ENCODE measurements at places on chromosomes 2 and 18.

DNA sequence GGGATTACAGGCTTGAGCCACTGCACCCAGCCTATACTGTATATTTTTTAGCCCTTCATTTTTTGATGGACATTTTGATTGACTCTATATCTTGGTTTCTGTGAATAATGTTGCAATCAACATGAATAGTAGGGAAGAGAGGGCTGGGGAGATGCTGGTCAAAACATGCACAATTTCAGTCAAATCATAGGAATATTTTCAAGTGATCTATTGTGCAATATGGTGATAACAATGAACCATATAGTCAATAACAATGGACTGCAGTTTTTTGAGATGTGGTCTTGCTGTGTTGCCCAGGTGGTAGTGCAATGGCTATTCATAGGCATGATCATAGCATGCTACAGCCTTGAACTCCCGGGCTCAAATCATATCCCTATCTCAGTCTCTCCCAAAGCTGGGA is 264.7 kb upstream of the TMEFF2 start:
- DNase-seq: no peak

DNA sequence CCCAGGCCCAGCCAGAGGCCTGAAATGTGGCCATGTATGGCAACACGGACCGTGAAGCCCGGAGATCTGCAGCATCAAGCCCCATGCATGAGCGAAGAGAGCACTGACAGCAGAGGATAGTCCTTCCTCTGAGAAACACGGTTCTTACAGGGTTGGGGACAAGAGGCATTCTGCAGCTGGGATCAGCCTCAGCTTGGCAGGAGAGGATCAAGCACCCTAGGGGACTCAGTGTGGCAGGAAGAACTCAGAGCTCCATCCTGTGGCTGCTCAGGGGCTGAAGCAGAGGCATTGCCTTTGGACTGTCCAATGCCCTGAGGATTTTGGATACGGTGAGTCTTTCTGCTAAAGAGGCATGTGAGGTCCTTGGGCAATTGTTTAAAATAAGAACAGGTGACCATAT is 368.7 kb downstream of the ZNF516 start:
- peak; percentile 24 for DNase-seq

DNA sequence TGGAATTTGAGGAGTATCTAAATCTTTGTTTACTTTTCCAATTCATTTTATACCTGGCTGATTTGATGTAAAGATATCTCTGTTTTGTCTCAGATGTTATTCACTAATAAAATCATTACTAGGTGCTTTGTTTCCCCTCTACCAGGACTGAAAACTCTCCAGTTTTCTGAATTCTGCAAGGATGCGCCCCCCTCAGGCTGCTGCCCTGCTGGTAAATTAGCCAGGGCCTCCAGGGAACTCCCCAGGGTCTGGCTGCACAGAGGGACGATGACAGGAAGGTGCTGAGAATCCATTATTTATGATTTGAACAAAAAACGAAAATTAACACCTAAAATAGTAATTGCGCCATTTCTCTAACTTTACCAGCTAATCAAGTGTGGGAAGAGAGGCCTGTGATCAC is 541.2 kb upstream of the POU3F3 start:
- no peak for DNase-seq

DNA sequence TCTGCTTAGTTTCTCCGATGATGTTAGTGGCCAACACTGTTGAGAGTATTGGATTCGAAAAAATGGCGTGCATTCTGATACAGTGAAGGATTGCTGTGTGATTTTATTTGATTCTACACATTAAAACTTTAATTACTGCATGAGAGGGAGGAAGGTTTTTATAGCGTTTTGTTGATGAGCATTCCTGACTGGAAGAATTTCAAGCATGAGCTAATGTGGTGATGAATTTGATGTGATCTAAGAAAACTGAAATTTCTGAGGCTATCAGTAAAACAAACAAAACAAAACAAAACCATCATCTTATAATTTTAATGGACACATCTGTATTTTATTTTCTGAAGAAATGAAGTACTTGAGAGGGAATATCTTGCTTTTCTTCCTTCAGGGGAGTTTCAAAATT is 59.6 kb downstream of the ITGB6 start:
- peak; percentile 28 for DNase-seq

- DNase-seq: peak; percentile 13
Observed at GRCh38 chr2:171652416-171652785, 34.9 kb upstream of the DYNC1I2 start.

DNA sequence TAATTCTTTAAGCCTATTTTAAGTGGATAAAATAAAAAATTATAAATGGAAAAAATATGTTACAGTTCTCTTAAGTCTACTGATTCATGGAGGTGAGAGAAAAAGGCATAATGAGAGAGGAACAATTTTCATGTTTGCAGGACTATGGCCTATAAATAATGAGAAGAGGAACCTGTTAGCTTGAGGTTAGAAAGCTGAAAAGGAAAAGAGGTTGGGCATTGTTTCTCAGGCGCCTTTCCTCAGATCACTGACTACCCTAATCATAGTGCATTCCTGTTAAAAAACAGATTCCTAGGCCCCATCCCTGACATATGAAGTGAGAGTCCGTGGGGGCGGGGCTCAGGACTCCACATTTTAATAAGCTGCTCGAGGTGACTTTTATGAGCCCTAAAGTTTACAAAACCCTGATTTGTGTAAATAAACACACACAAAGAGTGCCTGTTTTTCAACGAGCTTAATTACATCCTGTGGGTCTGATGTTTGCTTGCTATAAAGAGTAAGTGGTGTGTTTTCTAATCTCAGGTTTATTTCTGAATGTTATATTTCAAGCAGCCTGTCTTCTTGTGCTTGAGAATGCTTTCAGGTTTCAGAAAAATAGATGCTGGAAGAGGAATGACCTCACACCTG is 335.5 kb downstream of the CLIP4 start:
- DNase-seq: no peak

DNA sequence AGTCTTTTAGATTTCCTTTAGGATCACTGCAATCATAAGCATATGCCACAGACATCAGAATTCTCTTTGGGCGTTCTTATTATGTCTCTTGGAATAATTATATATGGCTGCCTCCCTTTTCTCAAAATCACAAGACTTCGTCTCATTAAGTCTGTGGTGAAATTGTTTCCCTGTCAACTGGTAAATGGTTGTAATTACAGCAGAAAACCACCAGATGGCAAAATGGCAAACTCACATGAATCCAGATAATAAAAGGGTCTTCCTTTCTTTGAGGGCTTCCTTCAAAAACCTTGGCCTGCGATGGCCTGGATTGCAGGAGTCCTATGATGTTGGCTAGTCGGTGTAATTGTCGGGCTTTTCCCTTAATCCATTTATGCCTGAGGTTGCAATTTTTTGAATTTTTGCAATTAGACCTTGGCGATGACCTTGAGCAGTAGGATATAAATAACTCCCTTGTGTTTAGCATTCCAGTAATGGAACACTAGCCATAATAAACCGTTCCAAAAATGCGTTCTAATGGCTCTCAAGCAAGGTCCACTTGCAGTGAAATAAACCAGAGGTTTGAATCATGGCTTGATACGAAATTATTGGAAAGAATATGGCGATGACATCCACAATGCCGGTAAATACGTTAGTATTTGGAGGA is 656.4 kb downstream of the MBD2 start:
- DNase-seq: peak; percentile 31

GRCh38 chr2:220708366-220708765 is 863.7 kb downstream of the EPHA4 start:
- peak; percentile 32 for DNase-seq

GRCh38 chr18:62848946-62849345 is 133.6 kb downstream of the PHLPP1 start:
- peak; percentile 11 for DNase-seq

DNA sequence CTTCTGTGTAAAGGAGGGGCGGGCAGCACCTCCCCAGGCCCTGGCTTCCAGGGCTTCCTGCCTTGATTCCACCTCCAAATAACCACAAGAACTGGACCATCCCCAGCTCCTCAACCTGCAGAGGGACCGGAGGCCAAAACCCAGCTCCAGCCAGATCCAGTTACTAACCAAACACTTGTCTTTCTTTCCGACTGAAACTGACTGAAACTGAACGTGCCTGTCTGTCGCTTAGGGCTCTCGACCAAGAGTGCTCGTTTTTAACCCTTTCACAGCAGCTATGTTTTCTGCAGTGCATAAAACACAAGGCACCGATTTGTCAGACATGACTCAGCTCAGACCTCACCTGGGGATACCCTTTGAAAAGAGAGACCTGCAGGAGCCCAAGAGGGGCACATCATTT is 249.9 kb upstream of the SIX2 start:
- no peak for DNase-seq

- DNase-seq: no peak
Observed at GRCh38 chr2:238190445-238190844, 13.1 kb downstream of the ILKAP start.

DNA sequence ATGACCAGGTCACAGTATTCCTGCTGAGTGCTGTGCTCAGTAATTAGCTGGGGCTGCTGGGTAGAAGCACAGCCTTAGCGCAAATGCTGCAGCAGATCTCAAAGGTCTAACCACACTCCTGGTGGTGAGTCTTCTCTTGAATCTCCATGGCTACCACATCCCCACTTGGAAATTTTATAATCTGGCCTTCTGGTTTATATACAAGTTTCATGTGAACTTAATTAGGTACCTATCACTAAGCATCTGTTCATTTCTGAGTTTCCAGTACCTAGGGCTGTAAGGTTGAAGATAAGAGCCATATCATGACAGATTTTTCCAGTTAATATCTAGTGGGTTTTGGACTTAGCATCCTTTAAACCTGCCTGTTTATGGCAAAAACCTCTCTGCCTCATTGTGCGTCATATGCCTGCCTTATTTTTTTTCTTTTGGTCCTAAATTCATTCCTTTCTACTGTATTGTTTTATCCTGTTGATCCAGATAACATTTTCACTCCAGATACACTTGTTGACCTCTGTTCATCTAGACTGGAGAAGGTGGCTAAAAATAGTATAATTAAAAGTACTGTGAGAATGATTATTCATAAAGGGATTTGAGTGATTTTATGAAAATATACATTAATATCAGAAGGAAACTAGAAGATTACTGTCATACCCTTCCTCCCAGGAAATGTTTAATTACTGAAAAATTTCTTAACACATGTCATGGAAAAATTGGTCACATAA is 168.4 kb upstream of the THUMPD2 start:
- no peak for DNase-seq
